ENCODE measurements at places on chromosomes 1 and 21.

DNA sequence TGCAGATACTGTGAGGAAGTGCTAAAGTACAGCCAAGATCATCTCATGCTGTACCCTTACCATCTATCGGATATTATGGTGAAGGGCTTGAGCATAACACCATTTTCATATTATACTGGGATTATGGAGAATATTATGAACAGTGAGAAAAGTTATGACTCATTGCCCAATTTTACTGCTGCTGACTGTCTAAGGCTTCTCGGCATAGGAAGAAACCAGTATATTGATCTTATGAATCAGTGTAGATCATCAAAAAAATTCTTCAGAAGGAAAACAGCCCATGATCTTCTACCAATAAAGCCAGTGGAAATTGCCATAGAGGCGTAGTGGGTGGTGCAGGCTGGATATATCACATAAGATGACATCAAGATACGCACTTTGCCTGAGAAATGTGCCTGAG lies 47.7 kb downstream of the PPIAL4G start:
- no peak for DNase-seq

- no peak for DNase-seq
Observed at GRCh38 chr1:60277269-60277668, 203.7 kb upstream of the C1orf87 start.

GRCh38 chr1:59879574-59879973 lies 47.0 kb downstream of the CYP2J2 start:
- DNase-seq = peak; percentile 37

DNA sequence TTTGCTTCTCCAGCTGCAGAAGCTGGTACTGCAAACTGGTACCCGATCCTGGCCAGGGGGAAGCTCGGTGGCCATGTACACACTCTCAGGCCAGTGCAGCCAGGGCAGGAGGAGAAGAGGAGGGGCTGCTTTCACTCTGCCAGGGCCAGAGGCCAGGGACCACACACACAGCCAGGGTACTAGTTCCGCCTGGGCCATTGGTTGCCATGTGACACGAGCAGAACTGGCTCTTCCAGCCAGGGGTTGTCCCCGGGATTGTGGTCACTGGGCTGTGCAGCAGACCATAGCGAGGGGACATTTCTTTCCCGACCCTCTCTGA lies 3.7 kb upstream of the SHISAL2A start:
- no peak for DNase-seq

DNA sequence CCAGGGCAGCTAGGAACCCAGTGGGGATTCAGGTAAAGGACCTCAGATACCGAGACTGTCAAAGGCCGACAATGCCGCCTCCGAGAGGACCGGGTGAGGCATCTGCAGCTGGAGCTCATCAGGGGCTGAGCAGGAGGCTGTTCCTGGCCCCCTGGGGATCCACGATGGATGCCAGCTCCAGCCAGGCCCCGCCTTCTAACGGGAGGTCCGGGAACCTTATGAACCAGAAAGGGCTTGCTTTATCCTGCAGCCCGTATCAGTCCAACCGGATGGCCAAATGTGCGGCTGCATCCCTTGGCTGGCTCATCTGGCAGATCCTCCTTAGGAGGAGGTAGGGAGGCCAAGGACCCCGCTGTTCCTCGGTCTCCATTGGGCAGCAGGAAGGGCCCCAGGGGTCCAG lies 32.0 kb downstream of the SLC45A1 start:
- no peak for DNase-seq

- no peak for DNase-seq
Observed at GRCh38 chr1:112502826-112503225, 5.9 kb upstream of the WNT2B start.

DNA sequence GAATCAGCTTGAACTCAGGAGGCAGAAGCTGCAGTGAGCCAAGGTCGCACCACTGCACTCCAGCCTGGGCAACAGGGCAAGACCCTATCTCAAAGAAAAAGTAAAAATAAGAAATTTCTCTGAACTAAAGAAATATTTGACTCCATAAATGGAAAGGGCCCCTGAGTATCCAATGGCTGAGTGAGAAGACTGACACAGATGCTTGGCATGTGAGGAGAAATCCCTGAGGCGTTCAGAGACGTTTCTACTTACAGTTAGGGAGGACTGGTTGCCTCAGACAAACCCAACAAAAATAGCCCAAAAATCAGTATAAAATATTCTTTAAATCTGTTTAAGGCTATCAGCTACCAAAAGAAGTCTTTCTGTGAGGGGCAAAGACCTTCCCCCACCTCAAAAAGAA lies 3.0 kb upstream of the SUMO3 start:
- DNase-seq = no peak

- peak; percentile 71 for DNase-seq
Observed at GRCh38 chr1:54800899-54801759, at the start of gene TTC22. Gene TTC22 (minus strand): TSS chr1:54801323. CDS start chr1:54801163, 160 bp downstream.

DNA sequence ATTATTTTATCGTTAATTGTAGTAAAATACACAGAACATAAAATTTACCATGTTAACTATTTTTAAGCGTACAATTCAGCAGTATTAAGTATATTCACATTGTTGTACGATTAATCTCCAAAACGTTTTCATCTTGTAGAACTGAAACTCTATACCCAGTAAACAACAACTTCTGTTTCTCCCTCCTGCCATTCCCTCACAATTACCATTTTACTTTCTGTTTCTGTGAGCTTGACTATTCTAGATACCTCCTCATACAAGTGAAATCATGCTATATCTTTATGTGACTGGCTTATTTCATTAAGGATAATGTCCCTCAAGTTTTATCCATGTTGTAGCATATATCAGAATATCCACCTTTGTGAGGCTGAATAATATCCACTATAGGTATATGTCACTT lies 156.8 kb downstream of the ST6GALNAC3 start:
- DNase-seq = no peak

DNA sequence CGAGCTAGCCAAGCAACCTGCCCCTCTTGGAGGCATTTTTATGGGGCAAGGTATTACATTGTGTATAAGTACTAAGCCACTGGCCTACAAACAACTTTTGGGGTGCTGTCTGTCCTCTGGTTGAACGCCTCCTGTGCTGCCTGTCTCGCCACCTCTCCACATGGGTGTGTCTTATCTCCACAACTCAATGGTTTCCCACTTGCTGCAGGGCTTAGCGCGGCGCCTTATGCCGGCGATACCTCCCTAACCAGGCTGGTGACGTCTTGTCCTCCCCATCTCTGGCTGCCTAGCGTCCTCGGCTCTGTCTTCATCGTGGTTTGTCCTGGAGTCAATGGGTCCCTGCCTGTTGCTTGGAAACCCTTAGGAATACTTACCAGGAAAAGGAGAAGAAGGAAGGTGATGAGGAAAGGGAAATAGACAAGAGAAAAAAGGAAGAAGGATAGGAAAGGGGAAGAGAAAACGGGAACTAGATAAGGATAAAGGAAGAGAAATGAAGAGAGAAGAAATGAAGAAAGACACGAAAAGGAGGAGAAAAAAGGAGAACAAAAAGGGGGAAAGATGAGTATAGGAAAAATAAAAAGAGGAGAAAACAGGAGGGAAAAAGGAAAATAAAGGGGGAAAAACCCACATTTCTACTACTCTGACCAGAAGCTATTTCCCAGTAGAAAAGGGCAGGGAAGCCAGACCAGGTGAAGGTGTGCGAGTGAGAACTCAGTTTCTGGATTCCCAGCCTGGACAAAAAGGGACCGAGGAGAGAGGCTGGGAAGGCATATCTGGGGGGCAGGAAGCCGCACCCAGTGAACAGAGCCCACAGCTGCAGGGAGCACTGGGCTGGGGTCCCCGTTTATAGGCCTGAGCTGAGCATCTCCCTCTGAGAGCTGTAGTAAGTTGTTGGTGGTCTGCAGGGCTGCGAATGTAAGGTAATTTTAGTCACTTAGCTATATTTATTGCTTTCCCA lies 86.2 kb downstream of the CLIC6 start:
- DNase-seq = no peak

GRCh38 chr1:230717251-230717650 lies 3.3 kb upstream of the AGT start:
- no peak for DNase-seq

DNA sequence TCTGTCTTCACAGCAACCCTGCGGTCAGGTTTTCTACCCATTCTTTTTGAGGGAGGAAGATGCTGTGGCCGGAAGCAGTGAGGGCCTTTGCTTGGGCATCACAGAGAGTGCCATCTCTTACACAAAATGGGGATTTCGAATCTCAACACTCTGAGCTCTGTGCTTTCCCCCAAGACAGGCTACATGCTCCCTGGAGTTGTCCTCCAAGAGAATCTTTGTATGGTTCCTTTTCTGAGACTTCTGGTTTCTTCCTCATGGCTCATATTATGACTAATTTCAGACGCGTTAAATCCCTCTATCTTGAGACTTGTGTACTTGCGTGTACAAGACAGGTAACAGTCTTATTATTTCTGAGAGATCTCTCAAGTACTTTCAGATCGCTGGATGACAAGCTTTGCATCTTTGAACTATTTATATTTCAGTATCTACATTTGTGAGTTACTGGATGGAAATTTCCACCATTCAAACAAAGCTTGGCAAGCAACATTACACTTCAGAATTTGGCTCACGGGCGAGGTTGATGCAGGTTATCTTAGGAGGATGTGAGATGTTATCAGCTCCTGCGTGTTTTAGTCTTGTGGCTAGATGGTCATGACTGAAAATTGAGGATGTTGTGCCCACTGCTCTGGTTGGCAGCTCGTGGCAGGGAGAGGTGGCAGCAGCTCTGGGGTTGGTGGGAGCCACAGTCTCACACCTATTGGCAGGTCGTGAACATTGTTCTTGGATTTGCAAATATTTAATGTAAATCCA lies 19.4 kb downstream of the ABCG1 start:
- DNase-seq = peak; percentile 62

DNA sequence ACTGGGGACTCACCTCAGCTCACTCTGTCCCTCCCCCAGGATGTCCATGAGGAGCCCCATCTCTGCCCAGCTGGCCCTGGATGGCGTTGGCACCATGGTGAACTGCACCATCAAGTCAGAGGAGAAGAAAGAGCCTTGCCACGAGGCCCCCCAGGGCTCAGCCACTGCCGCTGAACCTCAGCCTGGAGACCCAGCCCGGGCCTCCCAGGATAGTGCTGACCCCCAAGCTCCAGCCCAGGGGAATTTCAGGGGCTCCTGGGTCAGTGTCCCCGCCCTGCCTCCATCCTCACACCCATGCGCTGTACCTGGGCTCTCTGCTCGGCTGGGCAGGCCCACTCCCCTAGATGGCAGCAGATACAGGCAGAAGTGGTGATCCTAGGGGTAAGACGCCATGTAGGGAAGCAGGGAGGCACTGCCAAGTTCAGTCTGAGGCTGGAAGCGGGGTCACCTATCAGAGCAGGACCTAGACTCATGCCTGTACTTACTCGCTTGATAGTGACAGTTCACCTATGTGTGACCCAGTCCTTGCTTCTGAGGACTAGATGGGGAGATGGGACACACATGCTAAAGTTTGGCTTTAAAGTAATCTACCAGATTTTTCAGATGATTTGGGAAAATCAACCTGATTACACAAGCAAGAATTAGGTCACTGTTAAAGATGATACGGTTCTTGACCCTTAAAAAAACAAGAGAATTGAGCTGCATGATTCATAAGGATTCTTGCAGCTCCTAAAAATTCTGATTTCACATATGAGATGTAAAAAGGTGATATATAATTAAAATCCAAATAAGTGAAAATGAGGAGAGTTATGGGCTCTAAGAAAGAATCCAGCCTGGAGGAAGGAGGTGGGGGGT lies 38.7 kb downstream of the ETNK2 start:
- no peak for DNase-seq

DNA sequence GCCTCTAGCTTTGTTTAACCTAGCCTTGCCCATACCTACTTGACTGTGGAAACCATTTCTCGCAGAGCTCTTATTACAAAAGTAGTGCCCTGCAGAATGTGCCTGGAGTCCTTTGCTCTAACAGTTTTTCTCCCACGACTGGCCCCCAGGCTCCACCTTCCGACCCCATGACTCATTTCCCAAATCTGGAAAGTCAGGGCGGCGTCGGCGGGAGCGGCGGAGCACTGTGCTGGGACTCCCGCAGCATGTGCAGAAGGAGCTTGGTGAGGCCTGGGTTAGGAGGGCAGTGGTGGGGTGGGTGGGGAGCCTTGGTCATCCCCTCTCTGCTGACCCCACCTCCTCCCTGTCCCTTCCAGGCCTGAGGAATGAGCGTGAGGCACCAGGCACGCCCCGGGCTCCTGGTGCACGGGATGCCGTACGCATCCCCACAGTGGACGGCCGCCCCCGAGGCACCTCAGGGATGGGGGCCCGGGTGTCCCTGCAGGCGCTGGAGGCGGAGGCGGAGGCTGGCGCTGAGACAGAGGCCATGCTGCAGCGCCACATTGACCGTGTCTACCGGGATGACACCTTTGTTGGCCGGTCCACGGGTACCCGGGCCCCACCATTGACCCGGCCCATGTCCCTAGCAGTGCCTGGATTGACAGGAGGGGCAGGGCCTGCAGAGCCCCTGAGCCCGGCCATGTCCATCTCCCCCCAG lies 47.5 kb downstream of the YARS1 start:
- no peak for DNase-seq

DNA sequence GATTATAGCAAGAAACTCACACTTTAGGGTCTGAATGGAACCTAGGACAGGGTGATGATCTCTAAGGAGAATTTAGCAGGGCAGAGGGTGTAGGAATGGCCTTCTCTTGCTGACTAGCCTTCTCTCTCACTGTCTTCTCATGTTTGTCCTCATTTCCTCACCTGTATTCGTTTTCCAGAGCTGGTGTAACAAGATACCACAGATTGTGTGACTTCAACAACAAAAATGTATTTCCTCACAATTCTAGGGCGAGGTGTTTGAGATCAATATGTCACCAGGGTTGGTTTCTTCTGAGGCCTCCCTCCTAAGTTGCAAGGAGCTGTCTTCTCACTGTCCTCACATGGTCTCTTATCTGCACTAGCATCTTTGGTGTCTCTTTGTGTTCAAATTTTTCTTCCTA lies 177.9 kb upstream of the C1orf87 start:
- no peak for DNase-seq

GRCh38 chr21:38631206-38631605 lies 132.9 kb upstream of the ERG start:
- no peak for DNase-seq

- no peak for DNase-seq
Observed at GRCh38 chr1:212484701-212485570, 52.2 kb downstream of the NENF start.

DNA sequence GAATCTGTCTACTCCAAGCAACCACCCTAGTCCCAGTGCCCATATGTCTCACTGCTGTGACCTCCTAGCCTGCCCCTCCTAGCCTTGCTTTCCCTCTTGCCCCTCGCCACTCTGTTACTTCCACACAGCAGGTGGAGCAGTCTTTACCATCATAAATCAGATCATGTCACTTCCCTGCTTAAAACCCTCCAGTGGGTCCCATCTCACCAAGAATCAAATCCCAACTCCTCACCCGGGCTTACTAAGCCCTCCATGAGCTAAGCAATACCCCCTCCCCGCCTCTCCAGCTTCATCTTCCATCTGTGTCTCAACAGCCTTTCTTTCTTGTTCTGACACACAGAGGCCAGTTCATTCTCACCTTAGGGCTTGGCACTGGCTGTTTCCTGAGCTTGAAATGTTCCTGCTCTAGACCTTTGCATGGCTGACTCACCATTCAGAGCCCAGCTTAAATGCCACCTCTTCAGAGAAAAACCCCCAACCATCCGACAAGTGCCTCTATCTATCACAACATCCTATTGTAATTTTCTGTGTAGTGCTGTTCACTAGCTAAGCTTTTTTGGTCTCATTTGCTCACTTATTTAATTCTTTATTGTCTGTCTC lies 22.3 kb downstream of the KNCN start:
- DNase-seq = no peak

GRCh38 chr21:42156690-42157605 lies 62.0 kb upstream of the ABCG1 start:
- no peak for DNase-seq

- DNase-seq = no peak
Observed at GRCh38 chr1:158371188-158371953, 17.7 kb downstream of the CD1E start.
